NB4 (cell line): ENCODE measurements at places on chromosomes 2 and 18.

- DNase-seq: no peak
Observed at GRCh38 chr2:135694711-135695110, 46.9 kb upstream of the UBXN4 start.

GRCh38 chr2:196331143-196331542 lies 159.8 kb upstream of the STK17B start:
- DNase-seq: peak; percentile 16

- peak; percentile 47 for DNase-seq
Observed at GRCh38 chr2:179049546-179050311, at the start of gene CCDC141. Gene CCDC141, minus strand, starts transcription at chr2:179050137. Its CDS starts 196 bp downstream, at chr2:179049941.

GRCh38 chr2:164009756-164010337 lies 274.0 kb upstream of the FIGN start:
- DNase-seq: no peak

GRCh38 chr2:45891719-45892424 lies 240.4 kb downstream of the PRKCE start:
- DNase-seq: no peak

- DNase-seq: peak; percentile 48
Observed at GRCh38 chr18:34661464-34662087, 48.5 kb upstream of the DTNA start.

DNA sequence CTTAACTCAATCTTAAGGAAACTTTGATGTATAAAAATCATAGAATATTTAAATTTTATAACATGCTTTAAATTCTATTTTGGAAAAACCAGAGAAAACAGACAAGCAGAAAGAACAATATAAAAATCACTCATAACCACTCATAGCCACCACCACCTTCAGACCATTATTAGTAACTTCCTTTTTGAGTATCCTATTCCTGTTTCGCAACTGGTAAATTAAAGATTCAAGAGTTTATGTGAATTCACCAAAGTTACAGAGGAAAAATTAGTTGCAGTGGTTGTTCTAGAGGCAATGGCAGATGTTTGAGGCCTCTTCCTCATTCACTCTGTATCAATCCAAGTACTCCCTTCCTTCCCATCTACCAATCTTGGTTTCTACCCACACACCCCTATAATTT lies 49.3 kb upstream of the PROKR1 start:
- DNase-seq: peak; percentile 37

GRCh38 chr2:2294183-2294690 lies 36.8 kb downstream of the MYT1L start:
- no peak for DNase-seq

DNA sequence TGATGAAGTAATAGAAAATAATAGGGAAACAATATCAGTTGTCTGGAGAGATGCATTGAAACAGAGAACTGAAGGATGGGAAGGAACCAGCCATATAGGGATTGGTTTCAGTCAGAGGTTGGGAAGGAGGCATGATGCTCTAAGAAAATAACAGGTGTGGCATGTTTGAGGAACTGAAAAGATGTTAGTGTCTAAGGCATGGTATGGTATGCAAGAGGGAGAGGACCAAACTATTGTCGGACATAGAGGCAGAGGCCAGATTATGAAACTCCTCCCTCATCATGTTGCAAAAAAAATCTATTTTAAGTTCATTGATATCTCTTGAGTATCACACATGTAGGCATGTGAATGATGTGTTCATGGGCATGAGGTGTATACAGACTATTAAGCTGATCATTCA lies 48.9 kb upstream of the EMILIN2 start:
- no peak for DNase-seq

DNA sequence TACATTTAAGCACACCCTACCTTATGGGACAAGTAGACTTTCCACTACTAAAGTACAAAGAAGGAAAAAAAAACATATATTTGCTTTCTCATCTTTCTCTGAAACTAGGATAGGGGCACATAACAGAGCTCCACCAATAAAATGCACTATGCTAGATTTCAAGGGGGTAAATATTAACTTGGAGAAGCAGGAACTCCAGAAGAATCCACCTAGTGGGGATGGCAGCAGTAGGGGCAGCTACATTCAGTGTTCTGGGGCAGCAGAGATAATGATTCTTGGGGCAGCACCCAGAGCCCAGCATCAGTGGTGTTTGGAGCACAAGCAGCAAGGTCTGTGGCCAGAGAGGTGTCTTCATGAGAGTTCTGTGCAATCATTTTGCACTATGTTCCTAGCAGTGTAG lies 64.7 kb downstream of the DTNB start:
- DNase-seq: no peak

GRCh38 chr2:217482056-217482710 lies 520.6 kb downstream of the TNS1 start:
- DNase-seq: no peak

- DNase-seq: peak; percentile 58
Observed at GRCh38 chr2:43186679-43187374, 39.6 kb downstream of the ZFP36L2 start.

- peak; percentile 56 for DNase-seq
Observed at GRCh38 chr2:207352978-207353671, 176.6 kb upstream of the CREB1 start.

DNA sequence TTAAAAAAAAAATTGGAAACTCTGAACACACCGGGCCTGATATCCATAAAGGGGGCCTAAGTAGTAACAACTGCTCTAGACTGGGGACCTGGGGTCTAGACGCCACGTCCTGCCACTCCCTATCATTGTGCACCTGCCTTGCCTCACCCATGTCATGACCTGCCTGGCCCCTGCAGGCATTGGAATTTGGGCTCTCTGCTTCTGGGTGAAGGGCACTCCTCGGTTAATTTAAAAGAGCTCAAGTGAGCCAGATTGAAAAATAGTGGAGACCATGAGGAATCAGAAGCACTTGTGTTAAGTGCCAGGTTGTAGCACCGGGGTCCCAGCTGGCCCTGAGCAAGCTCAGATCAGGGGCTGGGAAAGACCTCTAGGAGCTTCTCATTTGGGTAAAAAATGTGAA lies 48.1 kb downstream of the SLC4A1AP start:
- DNase-seq: no peak

- no peak for DNase-seq
Observed at GRCh38 chr2:439077-439476, 151.2 kb upstream of the ALKAL2 start.

- DNase-seq: peak; percentile 63
Observed at GRCh38 chr2:88059979-88060906, 4.7 kb upstream of the KRCC1 start.

GRCh38 chr2:100535855-100536254 lies 26.9 kb upstream of the PDCL3 start:
- no peak for DNase-seq

DNA sequence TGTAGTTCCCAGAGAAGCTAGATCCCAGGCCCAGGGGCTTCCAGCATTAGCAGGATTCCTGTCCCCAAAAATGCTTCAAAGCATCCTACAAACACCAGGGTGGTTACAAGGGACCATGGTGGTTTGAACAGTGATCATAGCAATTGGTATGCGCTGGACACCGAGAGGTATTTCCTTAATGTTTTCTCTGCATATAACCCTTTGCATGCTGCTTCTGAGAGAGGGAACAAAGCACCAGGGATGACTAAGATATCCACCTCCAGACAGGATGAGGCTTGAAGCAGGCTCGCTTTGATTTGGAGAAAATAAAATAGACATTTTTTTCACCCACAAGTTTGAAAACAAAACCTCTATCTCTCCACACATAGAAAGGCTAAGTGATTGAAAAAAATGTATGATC lies 50.5 kb upstream of the TSPYL6 start:
- DNase-seq: no peak

DNA sequence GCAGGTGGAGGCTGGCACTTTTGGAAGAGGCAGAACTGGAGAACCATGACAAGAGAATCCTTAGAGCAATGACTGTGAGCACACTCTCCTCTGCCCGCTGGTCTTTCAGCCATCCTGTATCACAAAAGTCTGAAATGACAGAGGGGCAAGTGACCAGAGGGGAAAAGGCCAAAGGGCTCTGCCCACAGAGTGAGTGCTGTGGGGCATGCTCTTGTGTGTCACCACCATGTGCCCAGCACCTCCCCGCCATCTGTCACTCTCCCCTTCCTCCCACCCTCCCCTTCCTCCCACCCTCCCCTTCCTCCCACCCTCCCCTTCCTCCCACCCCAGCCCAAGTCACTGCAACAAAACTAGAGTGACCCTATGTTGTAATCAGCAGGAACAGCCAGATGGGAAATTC lies 31.9 kb downstream of the DAW1 start:
- DNase-seq: peak; percentile 24

DNA sequence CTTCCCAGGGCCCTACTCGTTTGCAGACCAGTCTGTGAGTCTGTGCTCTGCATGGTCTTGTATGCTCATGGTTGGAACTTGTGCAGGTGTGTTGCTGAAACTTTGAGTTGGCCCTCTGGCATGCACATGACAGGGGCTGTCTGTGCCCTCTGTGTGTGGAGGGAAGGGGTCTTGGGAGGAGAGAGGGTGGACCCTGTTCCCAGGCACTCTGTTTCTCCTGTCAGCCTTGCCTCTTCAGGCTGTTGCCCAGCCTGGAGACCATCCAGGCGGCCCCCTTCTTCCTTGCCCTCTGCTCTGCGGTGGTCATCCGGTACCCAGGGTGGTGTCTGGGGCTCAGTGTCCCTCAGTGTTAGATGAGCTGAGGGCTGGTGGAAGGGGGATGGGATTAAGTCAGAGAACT lies 39.5 kb downstream of the TET3 start:
- DNase-seq: no peak

GRCh38 chr2:189517847-189518535 lies 62.6 kb downstream of the SLC40A1 start:
- DNase-seq: no peak

DNA sequence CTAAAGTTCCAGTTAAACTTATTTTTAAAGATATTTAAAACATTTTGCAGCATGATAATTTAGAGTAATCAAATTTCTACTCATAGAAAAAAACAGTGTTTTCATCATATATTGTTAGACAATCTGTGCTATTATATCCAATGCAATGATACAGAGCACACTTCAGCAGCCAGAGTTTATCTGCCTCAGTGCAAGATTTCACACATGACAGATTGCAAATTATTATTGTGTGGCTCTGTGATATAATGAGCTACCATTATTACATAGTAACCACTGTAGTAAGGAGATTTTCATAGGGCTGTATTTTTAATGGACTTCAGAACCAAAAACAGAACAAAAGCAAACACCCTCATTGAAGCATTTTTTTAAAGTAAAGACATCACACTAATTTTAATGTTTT lies 762.4 kb downstream of the DSC3 start:
- DNase-seq: no peak

- DNase-seq: peak; percentile 58
Observed at GRCh38 chr2:109636317-109636716, 22.2 kb downstream of the SOWAHC start.

DNA sequence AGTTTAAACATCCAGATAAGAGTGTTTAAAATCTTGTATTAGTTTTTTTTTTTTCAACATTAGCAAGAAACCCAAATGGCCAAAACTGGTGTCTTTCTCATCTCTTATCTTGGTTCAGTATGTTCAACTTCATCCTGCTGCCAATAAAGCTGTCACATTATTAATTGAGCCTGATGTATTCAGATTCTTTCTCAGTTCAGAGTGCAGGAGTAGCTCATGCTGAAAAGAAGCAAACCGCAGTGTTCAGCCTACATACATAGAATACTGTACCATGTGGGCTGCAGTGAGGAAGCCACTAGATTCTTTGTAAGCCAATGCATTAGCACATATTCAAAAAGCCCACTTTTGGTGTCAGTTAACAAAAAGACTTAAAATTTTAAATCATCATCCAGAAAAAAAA lies 76.2 kb downstream of the C18orf54 start:
- DNase-seq: no peak

DNA sequence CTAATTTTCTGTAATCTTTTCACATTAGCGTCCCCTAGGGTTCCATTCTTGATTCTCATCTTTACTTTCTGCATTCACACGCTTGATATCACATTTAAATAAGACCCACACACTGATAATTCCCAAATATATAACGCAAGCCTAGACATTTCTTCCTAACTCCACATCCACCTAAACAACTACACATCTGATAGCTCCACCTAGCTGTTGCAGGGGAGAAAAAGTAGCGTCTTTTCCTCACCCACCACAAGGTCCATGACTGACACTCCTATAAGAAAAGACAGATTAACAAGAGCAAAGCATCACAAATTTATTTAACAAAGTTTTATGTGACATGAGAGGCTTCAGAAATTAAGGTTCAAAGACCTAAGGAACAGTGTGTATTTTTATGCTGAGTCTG lies 862.2 kb upstream of the DDX18 start:
- peak; percentile 26 for DNase-seq

GRCh38 chr2:221426929-221427328 lies 145.2 kb downstream of the EPHA4 start:
- DNase-seq: no peak

DNA sequence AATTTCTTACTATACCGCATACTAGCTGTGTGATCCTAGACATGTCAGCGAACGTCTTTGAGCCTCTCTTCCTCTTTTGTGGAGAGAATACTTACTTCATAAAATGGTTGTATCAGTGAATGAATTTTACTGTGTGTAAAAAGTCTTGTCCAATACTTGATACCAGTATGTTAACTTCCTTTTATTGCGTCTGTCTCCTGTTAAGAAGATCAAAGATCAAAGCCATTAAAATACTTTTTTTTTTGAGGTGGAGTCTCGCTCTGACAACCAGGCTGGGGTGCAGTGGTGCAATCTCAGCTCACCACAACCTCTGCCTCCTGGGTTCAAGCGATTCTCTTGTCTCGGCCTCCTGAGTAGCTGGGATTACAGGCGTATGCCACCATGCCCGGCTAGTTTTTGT lies 33.2 kb downstream of the ERLEC1 start:
- no peak for DNase-seq

DNA sequence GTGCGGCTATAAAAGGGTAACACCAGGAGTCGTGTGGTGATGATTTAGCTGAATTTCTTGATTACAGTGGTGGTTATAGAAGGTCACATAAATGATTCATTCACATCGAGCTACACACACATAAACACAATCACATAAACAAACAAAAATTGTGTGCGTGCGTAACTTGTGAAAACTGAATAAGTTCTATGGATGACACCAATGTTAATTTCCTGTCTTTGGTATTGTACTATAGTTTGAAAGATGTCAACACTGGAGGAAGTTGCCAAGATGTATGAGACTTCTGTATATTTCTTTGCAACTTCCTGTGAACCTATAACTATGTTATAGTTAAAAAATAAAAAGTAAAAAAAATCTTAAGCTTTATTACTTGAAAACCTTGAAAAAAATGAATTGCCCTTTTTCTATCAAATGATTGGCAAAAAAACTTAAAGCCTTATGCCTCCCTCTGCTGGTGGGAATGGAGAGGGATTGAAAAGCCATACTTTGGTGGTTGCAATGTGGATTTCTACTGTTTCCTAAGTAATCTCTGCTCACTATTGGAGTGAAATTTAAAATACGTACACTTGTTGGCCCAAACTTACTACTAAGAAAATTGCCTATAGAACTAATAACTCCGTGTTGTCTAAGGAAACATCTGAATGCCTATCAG lies 227.7 kb downstream of the RPIA start:
- peak; percentile 39 for DNase-seq

DNA sequence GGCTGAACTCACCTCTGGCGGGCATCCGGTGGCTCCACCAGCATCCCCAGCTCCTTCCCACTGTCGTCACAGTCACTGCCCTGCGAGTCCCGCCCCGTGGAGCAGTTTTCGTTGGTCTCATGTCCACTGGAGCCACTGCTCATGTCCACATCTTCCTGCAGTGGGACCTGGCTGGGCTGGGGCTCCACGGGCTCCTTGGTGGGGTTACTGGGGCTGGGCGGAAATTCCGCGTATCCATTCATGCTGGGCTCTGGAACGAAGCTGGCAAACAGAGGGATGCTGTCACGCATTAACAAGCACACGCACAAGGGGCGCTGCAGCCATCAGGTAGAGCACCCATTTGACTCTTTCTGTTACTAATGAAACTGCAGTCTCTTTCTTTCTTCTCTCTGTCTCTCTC lies 10.7 kb downstream of the PER2 start:
- DNase-seq: no peak

GRCh38 chr2:183063083-183063482 lies 15.5 kb upstream of the DUSP19 start:
- DNase-seq: no peak
